ENCODE measurements at places on chromosomes 2 and 18.

- no peak for DNase-seq
Observed at GRCh38 chr2:206127656-206128055, 31.6 kb downstream of the NDUFS1 start.

DNA sequence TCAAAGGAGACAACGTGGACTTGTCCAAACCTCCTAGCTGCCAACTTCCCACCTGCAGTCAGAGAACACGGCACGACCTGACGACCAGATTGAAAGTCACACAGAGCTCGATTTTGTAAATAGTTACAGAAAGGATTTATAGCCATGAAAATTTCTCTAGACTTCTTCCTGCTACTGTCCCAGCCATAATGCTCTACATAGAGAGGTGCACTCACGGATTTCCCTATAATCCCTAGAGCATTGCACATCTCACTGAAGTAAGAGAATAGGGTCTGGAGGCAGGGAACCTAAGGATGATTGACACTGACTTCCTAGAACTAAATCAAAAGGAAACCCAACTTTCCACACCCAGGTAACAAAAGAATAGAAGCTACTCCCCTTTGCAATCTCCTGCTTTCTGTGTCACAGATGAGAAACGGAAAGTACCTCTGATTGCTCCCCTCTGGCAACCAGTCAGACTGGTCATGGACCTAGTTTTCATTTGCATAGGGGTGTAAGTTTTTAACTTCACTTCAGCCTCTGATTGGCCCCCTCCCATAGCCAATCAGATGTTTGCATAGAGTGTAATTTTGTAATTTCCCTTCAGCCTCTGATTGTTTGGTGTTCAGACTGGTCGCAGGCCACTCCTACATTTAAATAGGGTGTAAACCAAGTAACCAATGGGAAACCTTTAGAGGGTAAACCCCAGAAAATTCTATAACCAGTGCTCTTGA, 58.6 kb upstream of the FBXO11 start:
- DNase-seq, result no peak

GRCh38 chr2:100857915-100858314, 38.0 kb downstream of the NPAS2 start:
- DNase-seq, result no peak

DNA sequence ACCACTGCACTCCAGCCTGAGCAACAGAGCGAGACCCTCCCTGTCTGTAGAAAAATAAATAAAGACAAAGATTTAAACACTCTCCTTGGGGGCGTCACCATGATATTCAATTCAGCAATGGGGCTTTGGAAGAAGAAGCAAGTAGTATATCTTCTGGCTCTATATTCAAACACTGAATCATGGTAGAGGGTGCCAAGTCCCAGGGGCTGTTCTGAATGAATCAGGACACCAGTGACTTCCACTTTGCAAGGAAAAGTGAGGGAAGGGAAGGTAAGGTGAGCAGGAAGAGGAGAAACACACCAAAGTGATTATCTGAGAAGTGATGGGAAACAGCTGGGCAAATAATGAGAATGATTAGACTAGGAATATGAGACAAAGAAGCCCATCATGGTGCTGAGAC, 80.5 kb downstream of the AAK1 start:
- DNase-seq, result no peak

- DNase-seq, result no peak
Observed at GRCh38 chr2:20422402-20423271, 24.2 kb upstream of the RHOB start.

DNA sequence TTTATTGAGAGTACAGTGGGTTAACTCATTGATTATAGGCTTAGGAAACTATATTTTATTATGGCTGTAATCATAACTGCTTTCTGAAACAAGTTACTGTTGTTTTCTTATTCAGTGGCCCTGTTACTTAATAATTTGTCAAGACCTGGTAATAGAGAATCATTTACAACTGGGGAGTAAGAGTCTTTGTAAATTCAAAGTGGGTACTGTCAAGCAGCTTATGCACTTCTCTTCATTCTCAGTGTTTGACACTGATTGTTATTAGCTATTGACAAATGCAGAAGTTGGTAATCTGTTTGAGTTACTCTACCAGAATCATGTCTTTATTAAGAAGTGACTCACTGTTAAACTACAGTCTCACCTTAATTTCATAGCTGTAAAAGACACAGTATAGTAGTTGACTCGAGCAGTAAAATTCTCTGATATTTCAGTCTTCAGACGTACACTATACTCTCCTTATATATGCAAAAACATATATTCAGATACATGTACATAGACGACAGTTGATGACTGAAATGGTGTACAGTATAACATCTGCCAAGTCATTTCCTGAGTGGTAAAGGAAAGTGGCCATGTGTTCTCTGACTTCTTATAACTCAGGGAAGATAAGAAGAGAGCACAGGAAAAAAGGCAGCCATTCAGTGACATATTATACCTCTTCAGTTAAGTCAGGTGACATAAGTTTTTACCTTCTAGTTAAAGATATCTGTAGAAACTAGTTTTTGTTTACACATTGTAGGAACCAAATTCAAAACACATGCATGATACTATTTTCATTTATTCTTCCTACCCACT, 36.0 kb upstream of the TTC27 start:
- no peak for DNase-seq

- no peak for DNase-seq
Observed at GRCh38 chr2:82124629-82125028, 1820.1 kb upstream of the LRRTM1 start.

GRCh38 chr2:70671092-70671675, 96.8 kb downstream of the ADD2 start:
- peak; percentile 43 for DNase-seq

- DNase-seq, result peak; percentile 16
Observed at GRCh38 chr2:127604986-127605385, 41.0 kb upstream of the GPR17 start.

- DNase-seq, result no peak
Observed at GRCh38 chr18:76673281-76674185, 148.8 kb upstream of the ZNF236 start.

DNA sequence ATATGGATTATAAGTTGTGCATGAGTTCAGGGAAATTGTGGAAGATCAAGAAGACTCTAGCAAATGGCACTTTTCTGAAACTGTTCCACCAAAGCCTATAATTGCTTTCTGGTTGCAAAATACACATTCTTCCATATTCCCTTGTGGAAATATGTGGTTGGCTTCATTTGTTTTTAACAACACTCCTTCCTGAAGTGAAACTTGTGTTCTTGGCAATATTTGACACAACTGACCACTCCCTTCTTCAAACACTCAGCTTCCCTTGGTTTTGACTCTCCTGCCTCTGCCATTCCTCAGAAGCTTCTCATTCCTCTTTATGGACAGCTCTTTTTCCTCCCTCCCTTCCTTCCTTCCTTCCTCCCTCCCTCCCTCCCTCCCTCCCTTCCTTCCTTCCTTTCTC, 192.3 kb downstream of the PMAIP1 start:
- no peak for DNase-seq

- DNase-seq, result no peak
Observed at GRCh38 chr18:58175786-58176176, 131.8 kb downstream of the NEDD4L start.

DNA sequence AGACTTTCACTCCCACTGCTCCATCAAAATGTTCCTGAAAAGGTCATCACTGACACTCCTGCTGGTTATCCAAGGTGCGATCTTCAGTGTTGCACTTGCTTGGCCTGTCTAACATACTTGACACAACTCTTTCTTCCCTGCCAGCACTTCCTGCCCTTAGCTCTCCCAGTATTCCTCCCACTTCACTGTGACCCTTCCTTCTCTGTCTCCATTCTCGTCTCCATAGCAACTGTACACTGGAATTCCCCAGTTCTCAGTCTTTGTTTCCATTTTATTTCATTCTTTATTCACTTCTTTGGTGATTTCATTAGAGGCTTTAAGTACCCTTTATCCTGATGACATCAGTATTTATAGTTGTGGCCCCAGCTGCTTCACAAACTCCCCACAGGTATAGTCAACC, 333.0 kb downstream of the IRS1 start:
- no peak for DNase-seq

GRCh38 chr18:35457140-35457704, 40.5 kb downstream of the INO80C start:
- no peak for DNase-seq

DNA sequence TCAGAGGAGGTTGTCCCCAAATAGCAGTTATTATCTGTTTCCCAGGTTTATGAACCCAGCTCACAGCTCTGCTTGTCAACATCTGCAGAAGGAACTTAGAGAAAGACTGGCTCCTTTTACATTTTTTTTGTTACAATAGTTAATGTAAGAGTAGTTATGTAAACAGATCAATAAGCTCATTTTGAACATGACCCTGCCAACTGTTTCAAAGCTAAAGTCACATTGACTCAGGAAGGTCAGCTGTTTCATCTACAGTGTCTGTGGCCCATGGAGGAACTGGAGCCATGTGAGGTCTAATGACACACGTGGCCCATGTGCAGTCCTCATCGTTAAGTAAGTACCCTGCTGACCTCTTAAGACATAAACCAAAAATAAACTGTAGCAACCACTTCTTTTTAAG, 97.1 kb downstream of the SH3RF3 start:
- no peak for DNase-seq

GRCh38 chr2:14827226-14828023, 194.9 kb downstream of the LRATD1 start:
- DNase-seq, result no peak

- no peak for DNase-seq
Observed at GRCh38 chr2:241514986-241515737, 6.8 kb upstream of the STK25 start.

DNA sequence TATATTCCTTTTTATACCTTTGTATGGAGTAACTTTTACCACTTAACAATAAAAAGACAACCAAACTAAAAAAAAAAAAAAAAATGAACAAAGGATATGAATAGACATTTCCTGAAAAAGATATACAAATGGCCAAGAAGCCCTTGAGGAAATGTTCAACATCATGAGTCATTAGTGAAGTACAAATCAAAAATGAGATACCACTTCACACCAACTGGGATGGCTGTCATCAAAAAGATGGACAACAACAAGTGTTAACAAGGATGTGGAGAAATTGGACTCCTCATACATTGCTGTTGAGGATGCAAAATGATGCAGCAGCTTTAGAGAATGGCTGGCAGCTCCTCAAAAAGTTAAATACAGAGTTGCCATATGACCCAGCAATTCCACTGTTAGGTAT, 22.6 kb upstream of the SCYGR2 start:
- no peak for DNase-seq

GRCh38 chr2:24343225-24343882, 17.0 kb downstream of the ITSN2 start:
- DNase-seq, result no peak

GRCh38 chr2:8679827-8680731, 1.8 kb upstream of the ID2 start:
- peak; percentile 79 for DNase-seq

DNA sequence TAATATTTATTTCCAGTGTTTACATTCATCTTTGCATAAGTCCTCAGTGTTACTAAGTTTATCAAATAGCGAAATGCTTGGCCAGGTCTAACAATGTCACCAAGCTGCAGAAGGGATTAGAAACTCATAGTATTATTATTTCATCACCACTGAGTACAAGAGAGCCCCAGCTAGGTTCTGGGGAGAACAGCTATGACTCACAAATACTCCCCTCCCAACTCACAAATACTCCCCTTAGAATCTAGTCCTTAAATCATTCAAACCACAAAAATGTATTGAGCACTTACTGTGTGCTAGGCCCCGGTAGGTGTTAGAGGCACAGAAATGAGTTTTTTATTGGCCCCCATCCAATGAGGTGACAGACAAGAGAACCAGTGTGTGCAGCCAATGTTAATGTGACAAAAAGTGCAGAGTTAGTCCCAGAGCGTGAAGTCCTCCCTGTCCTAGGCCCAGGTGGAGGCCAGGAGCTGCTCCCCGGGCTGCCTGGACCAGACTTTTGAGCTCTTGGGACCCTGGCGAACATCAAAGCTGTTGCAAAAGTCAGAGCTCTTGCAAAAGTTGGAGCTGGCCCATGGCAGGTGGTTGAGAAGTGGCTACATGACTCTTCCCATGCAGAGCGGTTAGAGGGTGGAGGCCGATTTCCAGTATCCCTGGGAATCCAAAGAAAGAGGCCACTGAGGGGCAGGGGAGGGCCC, 9.8 kb downstream of the STEAP3 start:
- no peak for DNase-seq

DNA sequence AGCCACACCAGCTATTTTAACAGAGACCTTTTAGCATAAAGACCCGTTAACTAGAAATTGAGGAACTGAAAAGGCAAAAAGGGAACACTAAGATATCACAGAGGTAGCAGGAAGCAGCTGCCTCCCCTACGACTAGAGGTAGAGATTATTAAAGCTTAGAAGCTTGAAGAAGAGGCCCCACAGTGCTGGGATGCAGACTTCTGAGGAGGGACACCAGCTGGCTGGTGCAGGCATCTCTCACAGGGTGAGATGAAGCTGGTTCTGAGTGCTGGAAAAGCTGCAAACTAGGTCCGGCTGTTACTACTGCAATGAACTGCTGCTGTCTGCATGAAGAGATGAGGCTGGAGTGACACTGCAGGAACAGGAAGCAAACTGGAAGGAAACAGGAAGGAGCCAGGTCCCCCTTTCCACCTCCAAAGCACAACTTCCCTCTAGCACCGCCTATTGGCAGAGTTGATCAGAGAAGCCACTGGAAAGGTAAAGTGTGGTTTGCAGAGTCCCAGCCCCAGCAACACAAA, 61.2 kb upstream of the MRPS9 start:
- no peak for DNase-seq

- DNase-seq, result no peak
Observed at GRCh38 chr2:204353823-204354222, 191.5 kb upstream of the PARD3B start.

DNA sequence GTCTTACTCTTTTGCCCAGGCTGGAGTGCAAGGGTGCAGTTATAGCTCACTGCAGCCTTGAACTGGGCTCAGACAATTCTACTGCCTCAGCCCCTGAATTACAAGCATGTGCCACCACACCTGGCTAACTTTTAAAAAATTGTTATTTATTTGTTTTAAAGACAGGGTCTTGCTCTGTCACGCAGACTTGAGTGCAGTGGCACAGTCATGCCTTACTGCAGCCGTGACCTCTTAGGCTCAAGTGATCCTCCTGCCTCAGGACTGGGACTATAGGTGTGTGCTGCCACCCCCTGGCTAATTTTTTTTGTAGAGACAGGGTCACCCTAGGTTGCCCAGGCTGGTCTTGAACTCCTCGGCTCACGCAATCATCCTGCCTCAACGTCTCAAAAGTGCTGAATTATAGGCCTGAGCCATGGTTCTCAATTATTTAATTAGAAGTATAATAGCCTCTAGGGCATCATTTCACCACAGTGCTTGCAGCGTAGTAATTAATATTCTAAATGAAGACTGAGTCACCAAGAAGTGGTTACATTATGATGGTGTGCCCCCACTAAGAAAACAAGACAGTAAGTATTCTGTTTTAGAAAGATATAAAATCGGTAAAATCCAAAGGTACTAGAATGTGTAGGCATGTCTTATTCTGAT, 69.6 kb downstream of the EML4 start:
- DNase-seq, result no peak

Data from ascending aorta (tissue), 2 donors.